ENCODE measurements at places on chromosomes 3 and 15. TPM values are rescaled to one million over a fixed set of nuclear protein-coding genes. Genes with fewer than 3 reads are reported as not detected.

- no peak overlapping the region for H3K4me3 ChIP-seq
- H3K27me3 ChIP-seq = no peaks in the 10 kb centered on the region
- DNase-seq = no peak
- no peaks in the 10 kb centered on the region for H3K4me1 ChIP-seq
- no peak overlapping the region for H3K27ac ChIP-seq
- no peaks in the 10 kb centered on the region for H3K36me3 ChIP-seq
Measured at GRCh38 chr15:55247311-55247710, 42.3 kb downstream of the RAB27A start.

GRCh38 chr3:79032686-79033318, 735.0 kb downstream of the ROBO1 start:
- H3K27me3 ChIP-seq = no peaks in the 10 kb centered on the region
- no peak overlapping the region for H3K4me3 ChIP-seq
- no peaks in the 10 kb centered on the region for H3K4me1 ChIP-seq
- DNase-seq = peak; percentile 51
- no peaks in the 10 kb centered on the region for H3K36me3 ChIP-seq
- H3K27ac ChIP-seq = no peak overlapping the region

DNA sequence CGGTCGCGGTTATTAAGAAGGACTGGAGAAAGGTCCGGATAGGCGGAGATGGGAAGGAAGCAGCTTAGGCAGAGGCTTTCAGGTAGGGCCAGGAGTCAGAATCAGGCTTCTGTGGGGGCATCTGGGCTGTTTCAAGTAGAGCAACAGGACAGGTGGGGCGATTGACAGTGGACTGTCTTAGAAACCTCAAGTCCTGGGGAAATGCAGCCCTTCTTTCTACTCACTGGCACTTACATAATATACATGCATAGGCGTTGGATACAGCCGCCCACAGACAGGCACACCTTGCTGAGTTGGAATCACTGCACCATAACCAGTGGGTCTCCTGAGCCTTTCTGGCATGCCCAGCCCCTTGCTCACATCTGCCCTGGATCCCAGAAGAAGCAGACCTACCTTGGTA, 730 bp downstream of the MYD88 start:
- H3K36me3 ChIP-seq = peaks cover 24% of the 10 kb centered on the region
- H3K4me3 ChIP-seq = peak overlapping the region; percentile 88
- H3K4me1 ChIP-seq = peaks cover 29% of the 10 kb centered on the region

DNA sequence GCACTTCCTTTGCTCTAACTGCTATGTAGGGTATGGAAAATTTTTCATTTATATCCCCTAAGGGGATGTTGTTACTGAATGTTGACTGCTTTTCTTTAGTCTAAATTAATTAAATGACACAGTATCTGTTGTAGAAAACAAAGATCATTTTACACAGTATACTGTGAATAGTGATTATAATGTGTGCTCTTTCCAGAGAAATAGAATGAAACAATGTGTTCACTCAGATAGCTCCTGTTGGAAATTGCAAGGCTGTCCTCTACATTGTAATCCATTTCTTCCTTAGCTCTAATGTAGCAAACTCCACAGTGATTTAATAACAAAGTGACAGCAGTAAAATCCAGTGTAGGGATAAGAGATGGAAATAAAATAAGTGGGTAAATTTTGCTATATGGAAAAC, 159.0 kb upstream of the VEPH1 start:
- DNase-seq = peak; percentile 21
- H3K27ac ChIP-seq = peak overlapping the region; percentile 2
- H3K4me3 ChIP-seq = no peak overlapping the region
- no peaks in the 10 kb centered on the region for H3K36me3 ChIP-seq
- no peaks in the 10 kb centered on the region for H3K4me1 ChIP-seq

DNA sequence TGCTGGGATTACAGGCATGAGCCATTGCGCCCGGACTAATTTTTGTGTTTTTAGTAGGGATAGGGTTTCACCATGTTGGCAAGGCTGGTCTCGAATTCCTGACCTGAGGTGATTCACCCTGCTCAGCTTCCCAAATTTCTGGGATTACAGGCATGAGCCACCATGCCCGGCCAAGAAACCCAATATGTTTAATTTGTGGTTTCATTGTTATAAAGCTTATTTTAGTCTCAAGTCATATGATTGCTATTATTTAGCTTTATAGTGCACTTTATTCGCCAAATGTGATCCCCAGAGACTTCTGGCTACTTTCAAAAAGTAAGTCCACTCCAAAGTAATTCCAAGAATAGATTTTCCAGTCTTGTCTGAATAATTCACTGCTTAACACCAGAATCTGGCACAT, 19.3 kb upstream of the SLC4A7 start:
- no peak overlapping the region for H3K4me3 ChIP-seq
- no peak overlapping the region for H3K27ac ChIP-seq
- H3K4me1 ChIP-seq = no peaks in the 10 kb centered on the region
- DNase-seq = no peak

The SMAD6 gene
- 22.0 TPM for total RNA-seq

All from spinal cord (tissue), 10 donors.